ENCODE measurements at places on chromosomes 16 and 17.
A peak's percentile ranks its signal among the peaks of the same experiment; 100 is the strongest.

DNA sequence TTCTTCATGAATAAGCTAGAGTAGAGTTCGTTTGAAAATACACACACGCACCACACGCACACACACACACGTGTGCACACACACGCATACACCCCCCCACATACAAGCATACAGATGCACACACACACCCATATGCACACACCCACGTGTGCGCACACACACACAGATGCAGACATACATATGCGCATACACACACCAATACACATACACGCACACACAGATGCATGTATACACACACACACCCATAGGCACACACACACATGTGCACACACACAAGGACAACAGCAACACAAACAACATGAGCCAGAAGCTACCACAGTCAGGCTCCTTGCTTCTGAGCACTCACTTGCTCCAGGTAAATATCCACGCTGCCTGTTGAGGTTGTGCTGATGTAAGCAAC lies 5.1 kb downstream of the IFT140 start:
- no peak for DNase-seq

DNA sequence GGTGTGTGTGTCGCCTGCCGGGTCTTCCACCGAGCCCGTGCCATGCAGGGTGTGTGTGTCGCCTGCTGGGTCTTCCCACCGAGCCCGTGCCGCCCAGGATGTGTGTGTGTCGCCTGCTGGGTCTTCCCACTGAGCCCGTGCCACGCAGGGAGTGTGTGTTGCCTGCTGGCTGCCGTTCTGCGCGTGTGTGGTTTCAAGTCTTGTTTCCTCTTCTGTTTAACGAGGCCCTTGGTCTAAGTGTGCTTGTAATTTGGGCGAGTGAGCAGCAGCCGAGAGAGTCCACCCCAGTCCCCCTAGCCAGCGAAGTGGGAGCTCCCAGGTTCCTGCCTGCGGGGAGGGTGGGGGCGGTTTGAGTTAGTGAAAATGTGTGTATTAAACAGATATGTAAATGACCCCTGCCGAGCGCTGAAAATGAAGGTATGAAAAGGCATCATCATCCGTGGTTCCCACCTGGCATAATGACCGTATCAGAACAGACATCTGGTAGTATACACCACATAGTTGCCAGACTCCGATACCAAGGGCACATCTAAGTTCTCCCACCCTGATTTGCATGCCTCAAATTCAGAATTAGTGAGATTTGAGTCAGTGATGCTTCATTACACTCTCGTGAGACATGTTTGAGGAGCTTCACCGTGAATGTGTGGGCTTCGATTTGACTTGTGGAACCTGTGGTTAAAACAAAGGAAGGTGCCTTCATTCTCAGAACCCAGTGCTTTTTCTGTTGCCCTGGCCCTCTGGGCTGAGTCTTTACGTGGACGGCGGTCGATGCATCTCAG lies 114.5 kb upstream of the CHMP6 start:
- DNase-seq: no peak

GRCh38 chr17:2102931-2103809 lies 48.3 kb downstream of the HIC1 start:
- DNase-seq: no peak

DNA sequence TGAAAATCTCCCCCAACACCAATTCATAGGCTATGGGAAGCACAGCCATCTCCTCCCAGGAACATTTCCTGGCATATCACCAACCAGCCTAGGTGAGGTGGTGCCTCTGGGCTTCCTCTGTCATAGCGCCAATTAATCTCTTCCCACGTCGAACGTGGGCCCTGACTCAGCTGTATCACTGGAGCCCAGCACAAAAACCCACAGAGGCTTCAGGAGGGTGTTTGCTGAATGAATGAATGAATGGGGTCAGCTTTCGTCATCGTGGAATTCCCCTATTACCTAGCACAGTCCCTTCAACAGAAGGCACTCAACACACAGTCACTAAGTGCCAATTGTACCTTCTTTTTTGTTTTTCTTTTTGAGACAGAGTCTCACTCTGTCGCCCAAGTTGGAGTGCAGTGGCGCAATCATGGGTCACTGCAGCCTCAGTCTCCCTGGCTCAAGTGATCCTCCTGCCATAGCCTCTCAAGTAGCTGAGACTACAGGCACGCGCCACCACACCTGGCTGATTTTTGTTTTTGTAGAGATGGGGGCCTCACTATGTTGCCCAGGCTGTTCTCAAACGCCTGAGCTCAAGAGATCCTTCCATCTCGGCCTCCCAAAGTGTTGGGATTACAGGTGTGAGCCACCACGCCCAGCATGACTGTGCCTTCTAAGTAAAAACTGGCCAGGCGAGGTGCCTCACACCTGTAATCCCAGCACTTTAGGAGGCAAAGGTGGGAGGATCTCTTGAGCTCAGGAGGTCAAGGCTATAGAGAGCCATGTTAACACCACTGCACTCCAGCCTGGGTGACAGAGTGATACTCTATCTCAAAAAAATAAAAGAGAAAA lies 4.1 kb downstream of the ZNF688 start:
- no peak for DNase-seq

DNA sequence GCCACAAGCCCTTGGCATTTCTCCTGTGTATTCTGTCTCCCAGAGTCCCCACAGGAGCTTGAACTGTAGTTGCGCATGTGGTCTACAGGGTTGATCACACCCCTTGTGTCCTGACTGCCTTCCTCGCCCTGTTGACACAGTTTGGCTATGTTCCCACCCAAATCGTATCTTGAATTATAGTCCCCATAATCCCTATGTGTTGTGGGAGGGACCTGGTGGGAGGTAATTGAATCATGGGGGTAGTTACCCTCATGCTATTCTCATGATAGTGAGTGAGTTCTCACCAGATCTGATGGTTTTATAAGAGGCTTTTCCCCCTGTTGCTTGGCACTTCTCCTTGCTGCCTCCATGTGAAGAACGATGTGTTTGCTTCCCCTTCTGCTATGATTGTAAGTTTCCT lies 21.2 kb downstream of the ADAD2 start:
- DNase-seq: no peak

GRCh38 chr16:79893445-79893844 lies 292.9 kb upstream of the MAF start:
- DNase-seq: no peak

DNA sequence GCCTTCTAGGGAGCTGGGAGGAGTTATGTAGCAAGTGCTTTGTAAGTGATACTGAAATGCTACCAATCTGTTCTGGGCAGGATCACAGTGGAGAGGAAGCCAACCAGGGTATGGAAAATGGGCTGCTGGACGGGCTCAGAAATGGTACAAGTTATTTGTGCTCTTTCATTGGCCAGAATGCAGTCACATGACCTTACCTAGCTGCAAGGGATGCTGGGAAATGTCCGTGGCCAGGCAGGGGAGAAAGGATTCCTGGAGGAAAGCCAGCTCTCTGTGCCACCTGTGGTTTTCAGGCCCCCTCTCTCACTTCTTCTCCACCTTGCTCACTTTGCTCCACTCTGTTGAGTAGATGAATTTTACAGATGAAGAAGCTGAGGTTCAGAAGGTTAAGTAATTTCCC lies 4.8 kb downstream of the EEF2K start:
- DNase-seq: no peak

DNA sequence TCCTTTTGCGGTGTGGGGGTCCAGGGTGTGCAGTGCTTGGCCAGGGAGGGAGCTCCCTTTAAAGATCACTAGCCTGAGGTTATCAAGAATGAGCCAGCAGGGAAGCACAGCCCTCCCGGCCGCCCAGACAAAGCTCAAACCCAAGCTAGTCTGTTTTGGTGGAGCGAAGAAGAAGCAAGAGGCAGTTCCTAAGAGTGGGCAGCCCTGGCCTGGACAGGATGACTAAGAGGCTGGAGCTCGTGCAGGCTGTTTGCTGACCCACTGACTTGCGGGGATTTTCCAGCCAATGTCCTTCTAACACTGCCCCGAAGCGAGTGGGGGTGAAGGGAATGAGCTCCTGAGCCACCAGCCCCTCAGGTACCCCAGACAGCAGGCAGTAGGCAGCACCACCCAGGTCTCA lies 134.4 kb downstream of the COPRS start:
- no peak for DNase-seq

DNA sequence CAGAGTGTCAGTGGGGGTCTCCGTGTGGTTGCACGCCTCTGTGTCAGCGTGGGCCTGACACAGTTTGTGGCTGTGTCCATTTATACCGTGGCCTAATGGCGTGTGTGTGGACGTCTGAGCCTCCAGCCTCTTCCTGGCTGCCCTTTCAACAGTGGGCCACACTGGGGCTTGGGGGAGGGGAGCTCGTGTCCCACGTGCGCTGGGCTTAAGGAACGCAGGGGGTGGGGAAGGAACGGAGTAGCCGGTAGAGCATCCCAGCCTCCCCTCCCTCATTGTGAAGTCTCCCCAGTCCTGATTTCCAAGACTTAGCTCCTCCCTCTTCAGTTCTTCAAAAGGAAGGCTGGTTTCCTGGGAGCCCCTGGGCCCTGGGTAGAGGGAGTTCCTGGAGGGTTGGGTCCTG lies 9.5 kb upstream of the HES7 start:
- no peak for DNase-seq

DNA sequence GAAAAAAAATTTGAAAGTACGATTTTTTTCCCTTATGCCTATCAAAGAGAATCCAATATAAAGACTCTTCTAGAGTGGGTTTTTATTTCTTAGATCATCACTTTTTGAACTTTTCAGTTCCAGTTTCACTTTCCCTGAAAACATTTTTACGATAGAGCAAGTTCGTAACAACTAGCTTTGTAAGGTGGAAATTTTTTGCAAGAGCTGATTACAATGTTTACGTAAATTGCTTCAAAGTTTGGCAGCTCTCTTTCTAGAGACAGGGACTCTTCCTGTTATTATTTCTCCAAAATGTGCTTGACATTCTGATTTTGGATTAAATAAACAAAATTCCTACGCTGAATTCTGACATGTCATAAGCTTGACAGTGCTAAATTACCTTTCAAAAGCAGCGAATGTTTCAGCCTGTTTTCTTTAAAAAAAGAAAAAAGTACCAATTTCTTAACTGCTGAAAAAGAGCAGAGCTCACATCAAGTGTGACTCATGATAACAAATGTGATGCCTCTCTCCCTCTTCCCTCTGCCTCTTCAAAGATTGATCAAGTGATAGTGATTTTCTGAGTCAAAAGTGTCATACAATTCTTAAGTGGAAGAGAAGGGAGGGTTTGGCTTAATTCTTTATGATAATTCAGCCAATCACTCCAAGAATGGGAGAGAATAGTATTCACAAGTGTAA lies 175.2 kb downstream of the KCNJ2 start:
- no peak for DNase-seq

DNA sequence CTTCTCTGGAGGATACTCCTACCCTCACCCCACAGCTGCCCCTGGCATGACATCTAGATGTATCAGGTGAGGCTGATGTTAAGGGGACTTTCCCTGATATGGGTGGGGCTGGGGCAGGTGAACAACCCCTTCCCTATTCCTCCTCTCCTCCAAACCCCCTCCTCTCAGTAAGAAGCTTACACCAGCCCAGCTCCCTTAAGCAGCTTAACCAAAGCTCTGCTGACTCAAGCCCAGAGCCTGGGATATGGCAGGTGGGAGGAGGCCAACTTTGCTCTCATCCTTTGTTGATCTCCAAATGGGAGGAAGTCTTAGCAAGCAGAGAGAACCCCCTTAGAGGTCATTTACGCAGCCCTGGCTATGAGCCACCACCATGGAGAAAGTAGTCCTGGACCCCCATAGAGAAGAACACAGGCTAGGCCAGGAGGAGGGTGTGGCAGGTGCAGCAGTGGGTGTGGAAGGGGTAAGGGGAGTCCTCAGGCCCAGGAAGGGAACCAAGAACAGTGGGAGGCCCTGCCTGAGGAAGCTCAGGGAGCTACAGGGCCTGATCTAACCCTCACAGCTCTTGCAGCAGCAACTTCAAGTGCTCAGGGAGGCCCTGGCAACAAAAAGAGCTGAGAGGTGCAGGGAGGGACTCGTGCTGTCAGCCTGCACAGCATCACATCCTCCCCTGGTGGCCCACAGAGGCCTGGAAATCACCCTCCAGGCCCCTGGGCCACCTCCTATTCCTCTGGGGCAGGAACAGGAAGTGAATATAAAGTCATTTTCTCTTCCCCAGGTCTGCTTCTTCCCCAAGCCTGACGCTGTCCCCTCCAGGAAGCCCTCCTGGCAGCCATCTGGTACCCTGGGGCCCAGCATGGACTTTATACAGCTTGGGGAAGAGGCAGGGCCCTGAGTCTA lies 2.9 kb downstream of the UNC119 start:
- DNase-seq: peak; percentile 84

DNA sequence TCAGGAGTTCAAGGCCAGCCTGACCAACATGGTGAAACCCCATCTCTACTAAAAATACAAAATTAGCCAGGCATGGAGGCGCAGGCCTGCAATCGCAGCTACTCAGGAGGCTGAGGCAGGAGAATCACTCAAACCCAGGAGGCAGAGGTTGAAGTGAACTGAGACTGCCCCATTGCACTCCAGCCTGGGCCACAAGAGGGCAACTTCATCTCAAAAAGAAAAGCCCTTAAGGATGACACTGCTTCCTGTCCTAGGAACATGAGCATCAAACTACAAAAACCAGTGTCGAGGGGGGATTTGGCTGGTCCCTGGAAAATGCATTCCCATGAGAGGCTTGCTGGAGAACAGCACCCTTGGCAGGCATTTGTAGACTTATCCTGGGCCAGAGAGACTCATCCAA lies 449.5 kb upstream of the PSMD7 start:
- no peak for DNase-seq

- no peak for DNase-seq
Observed at GRCh38 chr17:66518677-66519076, 216.3 kb downstream of the PRKCA start.

GRCh38 chr17:15270628-15271381 lies 5.7 kb upstream of the PMP22 start:
- DNase-seq: no peak

DNA sequence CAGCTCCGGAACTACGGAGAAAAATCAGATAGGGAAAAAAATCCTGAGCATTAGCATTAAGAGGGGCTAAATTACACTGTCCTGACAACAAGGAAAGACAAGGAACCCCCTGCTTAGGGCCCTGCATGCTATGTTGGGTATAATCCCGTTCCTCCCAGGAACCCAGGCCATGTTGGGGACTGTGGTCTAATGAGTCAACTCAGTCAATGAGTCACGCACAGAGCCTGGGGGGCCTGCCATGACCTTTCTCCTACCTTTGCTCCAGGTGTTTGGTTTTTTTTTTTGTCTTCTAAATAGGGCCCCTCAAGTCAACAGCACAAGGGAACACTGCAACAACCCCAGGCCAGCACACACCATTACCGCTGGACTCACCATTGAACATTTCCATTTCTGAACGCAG lies 8.9 kb upstream of the ZNF200 start:
- DNase-seq: no peak

DNA sequence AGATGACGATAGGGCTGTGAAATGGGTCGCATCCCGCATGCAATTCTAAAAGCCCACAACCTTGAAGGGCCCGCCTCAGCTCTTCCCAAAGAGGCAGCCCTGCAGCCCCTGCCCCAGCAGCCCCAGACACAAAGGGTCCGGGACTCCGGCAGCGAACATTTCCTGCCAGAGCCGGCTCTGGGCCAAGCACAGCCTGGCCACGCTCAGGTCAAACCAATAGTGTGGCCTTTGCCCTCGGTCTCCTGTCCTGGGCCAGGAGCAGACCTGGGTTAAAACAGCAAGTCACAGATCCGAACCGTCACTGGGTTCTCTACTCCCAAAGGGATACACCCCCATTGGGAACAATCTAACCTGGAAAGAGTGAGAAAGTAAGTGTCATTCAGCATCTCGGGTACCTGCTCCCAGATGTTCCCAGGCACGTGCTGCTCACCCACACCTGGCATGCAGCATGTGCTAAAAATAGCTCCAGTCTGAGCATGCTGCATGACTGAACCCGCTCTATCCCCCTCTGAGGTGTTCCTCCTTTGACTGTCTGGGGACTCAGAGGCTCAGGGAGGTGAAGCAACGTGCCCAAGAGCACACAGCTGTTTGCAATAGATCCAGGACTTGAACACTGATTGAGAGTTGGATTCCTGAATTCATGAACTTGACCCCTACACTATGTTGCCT lies 22.2 kb upstream of the ATP2A3 start:
- DNase-seq: no peak

- no peak for DNase-seq
Observed at GRCh38 chr17:79652999-79653643, 42.3 kb upstream of the RBFOX3 start.

Measured in naive thymus-derived CD4-positive, alpha-beta T cell (primary cell).